ENCODE measurements at places on chromosomes 6 and 20. TPM values are rescaled to one million over a fixed set of nuclear protein-coding genes. Genes with fewer than 3 reads are reported as not detected.

DNA sequence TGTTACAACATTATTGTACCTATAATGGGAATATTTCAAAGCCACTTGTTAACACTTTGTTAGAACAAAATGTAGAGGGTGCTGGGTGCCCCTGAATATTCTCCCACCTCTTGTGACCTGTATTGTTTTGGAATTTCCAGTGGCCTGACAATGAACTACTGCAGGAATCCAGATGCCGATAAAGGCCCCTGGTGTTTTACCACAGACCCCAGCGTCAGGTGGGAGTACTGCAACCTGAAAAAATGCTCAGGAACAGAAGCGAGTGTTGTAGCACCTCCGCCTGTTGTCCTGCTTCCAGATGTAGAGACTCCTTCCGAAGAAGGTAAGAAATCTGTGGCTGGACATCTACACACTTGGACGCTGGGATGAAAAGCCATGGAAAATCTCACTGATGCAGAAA is 28.9 kb downstream of the PLG start:
- no peak for DNase-seq

DNA sequence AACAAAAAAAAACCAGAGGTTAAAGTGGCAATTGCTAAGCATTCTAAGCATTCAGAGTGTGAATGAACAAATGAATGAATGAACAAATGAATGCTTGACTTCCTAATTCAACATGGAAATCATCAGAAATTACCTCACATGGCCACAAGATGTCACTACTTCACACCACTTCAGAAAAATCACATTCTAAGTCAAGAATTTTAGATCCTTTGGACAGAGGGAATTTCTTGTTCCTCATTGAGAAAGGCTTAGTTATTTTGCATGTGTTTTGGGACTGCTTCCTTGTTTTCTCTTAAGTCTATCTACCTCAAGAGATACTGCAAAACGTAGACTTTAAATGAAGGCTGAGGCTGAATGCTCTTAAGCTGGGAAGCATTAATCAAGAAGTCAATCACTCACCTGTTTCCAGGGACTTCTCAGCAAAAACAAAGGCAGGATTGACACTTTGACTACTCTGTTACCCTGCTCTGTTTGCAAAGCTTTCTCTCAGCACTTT is 120.2 kb downstream of the MBOAT1 start:
- no peak for DNase-seq

- DNase-seq = no peak
Observed at GRCh38 chr20:2657241-2657640, 4.8 kb downstream of the NOP56 start.

DNA sequence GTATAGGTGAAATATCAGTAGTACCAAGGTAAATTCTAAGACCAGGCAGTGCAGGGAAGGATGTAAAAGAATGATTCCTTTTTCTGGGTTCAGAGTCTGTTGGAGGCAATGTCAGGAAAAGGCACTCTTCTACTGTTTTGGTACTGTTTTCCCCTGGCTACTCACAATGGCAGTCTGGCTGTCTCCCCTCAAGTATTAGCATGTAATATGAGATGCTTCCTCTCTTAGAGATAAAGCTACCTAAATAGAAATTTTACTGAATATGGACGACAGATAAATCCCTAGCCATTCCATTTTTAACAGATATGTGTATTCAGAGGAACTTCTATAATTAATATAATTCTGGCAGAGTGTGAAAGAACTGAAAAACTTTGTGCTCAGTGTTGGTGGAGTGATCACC is 3.5 kb downstream of the RNF8 start:
- no peak for DNase-seq

DNA sequence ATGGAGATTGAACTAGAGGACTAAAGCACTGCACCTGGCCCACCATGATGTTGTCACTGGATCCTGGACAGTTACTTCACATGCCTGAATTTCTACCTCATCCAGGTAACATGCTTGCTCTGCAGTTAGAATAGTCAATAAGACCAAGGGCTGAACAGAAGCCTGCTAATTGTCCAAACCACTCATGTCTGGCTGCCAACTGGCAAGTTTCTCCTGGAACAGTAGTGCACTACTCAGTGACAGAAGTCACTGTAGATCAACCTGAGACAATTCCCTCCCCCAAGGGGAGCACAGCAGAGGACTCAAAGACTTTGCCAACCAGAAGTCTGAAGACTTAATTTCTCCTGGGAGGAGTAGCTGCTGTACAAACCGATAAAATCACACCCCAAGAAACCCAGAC is 454.6 kb upstream of the MARCKS start:
- DNase-seq = no peak

DNA sequence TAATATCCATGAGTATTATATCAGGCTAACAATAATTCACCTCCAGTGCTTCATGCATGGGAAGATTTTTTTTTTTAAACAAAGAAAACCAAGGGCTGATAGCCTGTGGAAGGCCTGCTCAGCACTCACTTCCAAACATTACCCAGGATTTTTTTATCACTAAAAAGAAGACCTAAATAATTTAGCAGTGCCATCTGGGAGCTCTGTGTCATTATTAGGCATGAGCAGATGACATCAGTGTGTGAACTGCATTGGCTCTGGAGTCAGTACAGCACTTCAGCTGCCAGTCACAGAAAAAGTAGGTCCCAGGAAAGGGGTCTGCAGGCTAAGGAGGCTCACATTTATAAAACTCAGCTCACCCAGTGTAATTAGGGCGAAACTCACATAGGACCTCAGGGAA is 94.8 kb downstream of the COL21A1 start:
- DNase-seq = no peak

- no peak for DNase-seq
Observed at GRCh38 chr20:3171391-3172125, 1.8 kb downstream of the LZTS3 start.

- no peak for DNase-seq
Observed at GRCh38 chr6:41646026-41646795, 7.9 kb downstream of the MDFI start.

DNA sequence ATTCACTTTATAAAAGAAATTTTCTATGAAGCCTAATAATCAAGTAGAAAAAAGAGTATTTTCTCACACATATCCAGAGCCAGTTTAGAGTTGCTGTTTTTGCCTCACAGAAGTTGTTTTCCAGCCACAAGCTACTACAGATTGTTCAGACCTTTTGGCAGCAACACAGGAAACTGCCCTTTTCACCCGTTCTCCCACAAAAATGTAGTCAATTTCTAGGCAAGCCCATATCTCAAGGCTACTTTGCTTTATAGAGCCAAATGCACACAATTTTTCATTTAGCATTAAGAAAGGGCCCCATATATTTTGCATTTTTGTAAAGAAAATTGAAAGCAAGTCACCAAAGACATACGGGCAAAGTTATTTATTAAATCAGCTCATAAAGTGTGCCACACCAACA is 49.5 kb downstream of the EPB41L2 start:
- DNase-seq = no peak

DNA sequence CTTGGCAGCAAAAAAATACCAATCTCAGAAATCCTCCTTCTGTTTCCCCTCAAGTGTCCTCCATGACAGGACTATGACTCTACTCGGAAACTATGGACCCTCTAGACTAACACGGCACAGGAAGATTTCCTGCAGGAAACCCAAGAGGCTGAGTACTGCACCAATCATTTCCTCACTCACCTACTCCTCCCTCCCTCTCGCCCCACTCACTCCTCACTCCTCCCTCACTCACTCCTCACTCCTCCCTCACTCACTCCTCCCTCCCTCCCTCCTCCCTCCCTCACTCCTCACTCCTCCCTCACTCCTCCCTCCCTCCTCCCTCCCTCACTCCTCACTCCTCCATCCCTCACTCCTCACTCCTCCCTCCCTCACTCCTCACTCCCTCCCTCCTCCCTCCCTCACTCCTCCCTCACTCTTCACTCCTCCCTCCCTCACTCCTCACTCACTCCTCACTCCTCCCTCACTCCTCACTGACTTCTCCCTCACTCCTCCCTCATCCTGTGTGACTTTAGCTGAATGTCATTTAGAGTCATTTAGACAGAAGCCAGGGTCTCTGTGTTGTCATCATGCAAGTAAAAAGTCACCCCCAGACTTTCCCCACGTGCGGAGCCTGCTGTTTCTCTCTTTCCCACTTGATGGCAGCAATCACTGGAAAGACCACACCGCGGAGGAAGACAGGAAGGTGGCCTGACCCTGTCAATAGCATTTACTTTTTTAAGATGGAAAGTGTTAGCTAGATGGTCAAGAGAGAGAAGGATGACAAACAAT is 226.8 kb upstream of the PDE10A start:
- no peak for DNase-seq

- no peak for DNase-seq
Observed at GRCh38 chr6:156694679-156695078, 82.5 kb upstream of the ARID1B start.

DNA sequence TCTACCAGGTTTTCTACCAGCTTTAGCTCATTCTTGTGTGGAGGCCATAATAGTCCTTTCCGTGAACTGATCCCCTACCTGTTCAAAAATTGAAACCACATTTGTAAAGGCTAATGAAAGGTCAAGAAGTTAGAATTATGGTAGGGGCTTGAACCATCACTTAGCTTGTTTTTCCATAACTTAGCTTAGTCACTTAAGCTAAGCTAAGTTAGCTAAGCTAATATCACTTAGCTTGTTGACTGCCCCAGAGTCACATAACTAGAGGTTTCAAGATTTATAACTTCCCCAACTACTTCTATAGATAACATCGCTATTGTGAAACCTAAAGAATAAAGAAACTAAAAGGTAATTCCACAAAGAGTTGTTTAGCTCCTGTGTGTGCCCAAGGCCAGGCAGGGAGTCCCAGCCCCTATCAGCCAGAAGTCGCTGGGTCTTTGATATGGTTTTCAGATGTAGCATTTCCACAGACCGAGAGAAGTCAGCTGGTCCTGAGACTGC is 131.8 kb downstream of the VEGFA start:
- DNase-seq = no peak

GRCh38 chr20:25257130-25257529 is 9.2 kb downstream of the PYGB start:
- no peak for DNase-seq

DNA sequence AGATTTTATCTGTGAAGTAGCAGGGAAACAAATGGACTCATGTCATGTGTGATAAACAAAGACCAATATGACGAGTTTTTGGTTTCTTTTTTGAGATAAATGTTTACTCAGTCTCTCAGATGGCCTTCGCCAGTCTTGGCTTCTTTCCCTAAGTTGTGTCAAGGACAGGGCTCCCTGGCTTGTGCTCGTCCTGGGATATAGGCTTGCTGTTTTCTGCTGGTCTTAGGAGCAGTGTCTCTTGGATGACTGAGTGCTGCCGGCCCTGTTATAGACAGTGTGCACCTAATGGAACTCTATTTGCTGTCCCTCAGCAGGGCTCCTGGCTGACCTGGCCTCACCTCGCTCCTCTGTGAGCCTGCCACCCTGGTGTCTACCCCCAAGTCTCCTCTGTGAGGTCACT is 324.1 kb upstream of the SYNCRIP start:
- DNase-seq = no peak

- no peak for DNase-seq
Observed at GRCh38 chr6:109095835-109096084, 453 bp downstream of the CEP57L1 start.

DNA sequence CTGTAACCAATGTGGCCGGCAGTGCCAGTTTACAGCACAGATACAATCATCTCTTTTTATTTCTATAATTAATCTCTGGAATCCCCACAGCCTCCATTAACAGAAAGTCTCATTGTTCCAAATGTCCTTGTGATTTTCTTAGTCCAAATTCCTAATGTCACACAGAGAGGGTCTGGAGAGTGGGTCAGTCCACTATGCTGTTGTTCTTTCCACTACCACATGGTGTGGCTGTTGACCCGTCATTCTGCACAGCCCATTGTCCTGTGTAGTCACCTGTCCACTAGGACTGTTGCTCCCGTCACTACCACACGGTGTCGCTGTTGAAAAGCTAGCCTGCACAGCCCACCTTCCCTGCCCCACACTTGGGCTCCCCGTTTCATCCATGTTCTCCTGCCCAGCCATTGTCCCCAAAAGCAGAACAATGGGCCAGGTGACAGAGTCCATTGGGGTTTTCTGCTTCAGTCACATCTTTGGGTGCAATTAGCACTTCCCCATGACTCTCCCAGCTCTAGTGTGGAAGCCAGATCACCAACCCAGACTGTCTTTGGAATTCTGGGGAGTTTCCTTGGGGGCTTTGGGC is 8.6 kb upstream of the LBP start:
- no peak for DNase-seq

Gene LPA
- 0.31 TPM for total RNA-seq

Gene PRKN
- total RNA-seq = 6.2 TPM

Gene PRL
- total RNA-seq = 0.48 TPM

Gene ASCC3
- 51.2 TPM for total RNA-seq

Gene SOX18
- total RNA-seq = 0.72 TPM

Gene SLC16A10
- total RNA-seq = 25.6 TPM

Gene SNAP91
- total RNA-seq = 3.0 TPM

Gene IL17A
- total RNA-seq = not detected

Gene CENPB
- 63.2 TPM for total RNA-seq

All from type B pancreatic cell (in vitro differentiated cells).